Activated B cell treated with CpG ODN at 0.5 μM for 24 hours (primary cell): ENCODE measurements at places on chromosomes 4 and X. TPM values are rescaled to one million over a fixed set of nuclear protein-coding genes. Genes with fewer than 3 reads are reported as not detected.

- peaks cover 8% of the 10 kb centered on the region for H3K27me3 ChIP-seq
- no peak overlapping the region for H3K4me3 ChIP-seq
- H3K36me3 ChIP-seq, result no peaks in the 10 kb centered on the region
- DNase-seq, result no peak
- H3K27ac ChIP-seq, result no peak overlapping the region
Measured at GRCh38 chr4:158915683-158916241, 146.9 kb downstream of the FNIP2 start.

DNA sequence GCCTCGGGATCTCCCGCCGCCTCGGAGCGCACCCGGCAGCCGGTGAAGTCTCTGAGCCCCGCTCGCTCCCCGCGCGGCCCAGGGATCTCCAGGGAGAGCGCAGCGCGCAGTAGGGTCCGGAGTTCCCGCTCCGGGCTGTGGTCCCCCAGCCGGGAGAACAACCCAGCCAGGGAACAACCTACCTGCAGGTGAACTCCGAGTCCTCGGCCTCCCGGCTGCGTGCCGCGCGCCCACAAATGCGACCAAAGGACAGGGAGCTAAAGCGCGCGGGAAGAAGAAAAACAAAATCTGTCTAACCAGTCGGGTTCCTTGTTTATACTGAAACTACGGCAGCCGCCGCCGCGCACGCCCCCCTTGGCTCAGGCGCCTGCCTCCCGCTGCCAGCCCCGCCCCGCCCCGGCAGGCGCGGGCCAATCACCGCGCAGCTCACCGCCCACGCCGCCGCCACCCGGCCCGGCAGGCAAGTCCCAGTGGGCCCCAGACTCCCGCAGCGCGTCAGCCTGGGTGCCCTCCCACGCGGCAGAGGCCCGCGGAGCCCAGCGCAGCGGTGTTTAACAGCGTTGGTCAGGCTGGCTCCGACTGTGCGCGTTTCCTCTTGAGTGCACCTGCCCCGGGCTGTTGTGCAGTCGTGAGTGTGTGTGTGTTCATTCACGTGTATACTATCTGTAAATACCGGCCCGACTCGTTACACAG lies at the start of gene RASGEF1B:
TSS of gene RASGEF1B (minus strand) at position 320 of the 693 bp plus-strand sequence. CDS start 12,399 bp downstream, outside the sequence.
- H3K4me3 ChIP-seq, result peak within 1 kb of the TSS; percentile 92
- DNase-seq, result peak; percentile 97
- H3K27ac ChIP-seq, result peak within 1 kb of the TSS; percentile 97
- no peaks in the 10 kb centered on the region for H3K27me3 ChIP-seq
- H3K36me3 ChIP-seq, result peaks cover 19% of the 10 kb centered on the region
- peaks cover 53% of the 10 kb centered on the region for H3K4me1 ChIP-seq

GRCh38 chrX:18654875-18655836 lies 16.8 kb downstream of the RS1 start:
- H3K4me1 ChIP-seq, result no peaks in the 10 kb centered on the region
- no peaks in the 10 kb centered on the region for H3K36me3 ChIP-seq
- H3K4me3 ChIP-seq, result no peak overlapping the region
- no peaks in the 10 kb centered on the region for H3K27me3 ChIP-seq
- H3K27ac ChIP-seq, result no peak overlapping the region
- DNase-seq, result no peak

DNA sequence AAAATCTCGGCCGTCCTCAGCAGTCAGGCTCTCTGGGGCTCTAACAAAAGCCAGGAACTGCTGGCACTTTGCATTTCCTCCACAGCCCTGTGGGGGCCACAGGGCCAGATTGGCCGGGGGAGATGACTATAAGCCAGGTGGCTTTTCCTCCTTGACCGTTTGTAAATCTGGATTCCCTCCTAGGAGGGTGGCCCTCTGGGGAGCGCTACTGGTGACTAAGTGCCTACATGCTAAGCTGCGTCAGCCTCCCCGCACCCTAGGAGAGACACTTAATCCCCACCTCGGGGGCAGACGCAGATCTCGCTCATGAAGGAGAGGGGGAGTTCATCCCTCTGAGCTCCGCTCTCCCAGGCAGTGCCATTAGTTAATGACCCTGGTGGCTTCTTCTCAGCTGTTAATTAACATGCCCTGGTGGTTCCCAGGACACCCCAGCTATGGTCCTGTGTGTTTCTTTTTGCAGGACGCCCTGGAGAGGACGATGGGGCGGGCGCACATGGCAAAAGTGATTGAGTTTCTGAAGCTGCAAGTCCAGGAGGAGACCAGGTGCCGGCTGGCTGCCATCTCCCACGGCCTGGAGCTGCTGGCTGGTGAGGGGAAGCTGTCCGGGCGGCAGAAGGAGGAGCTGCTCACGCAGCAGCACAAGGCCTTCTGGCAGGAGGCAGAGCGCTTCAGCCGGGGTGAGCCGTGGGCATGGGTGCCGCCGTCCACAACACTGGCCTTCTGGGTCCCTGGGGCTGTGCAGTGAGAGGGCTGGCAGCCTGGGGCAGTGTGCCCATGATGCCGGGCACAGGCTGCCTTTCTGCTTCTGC lies 41.6 kb downstream of the EVC start:
- no peak overlapping the region for H3K27ac ChIP-seq
- H3K36me3 ChIP-seq, result no peaks in the 10 kb centered on the region
- no peak overlapping the region for H3K4me3 ChIP-seq
- DNase-seq, result no peak
- no peaks in the 10 kb centered on the region for H3K27me3 ChIP-seq

- no peaks in the 10 kb centered on the region for H3K27me3 ChIP-seq
- H3K4me1 ChIP-seq, result no peaks in the 10 kb centered on the region
- no peak overlapping the region for H3K27ac ChIP-seq
- no peak for DNase-seq
Measured at GRCh38 chr4:168699224-168699878, 202.5 kb downstream of the PALLD start.

GRCh38 chrX:9707306-9708033 lies 58.2 kb downstream of the GPR143 start:
- no peak overlapping the region for H3K27ac ChIP-seq
- peaks cover 12% of the 10 kb centered on the region for H3K4me1 ChIP-seq
- H3K27me3 ChIP-seq, result no peaks in the 10 kb centered on the region
- H3K4me3 ChIP-seq, result no peak overlapping the region

DNA sequence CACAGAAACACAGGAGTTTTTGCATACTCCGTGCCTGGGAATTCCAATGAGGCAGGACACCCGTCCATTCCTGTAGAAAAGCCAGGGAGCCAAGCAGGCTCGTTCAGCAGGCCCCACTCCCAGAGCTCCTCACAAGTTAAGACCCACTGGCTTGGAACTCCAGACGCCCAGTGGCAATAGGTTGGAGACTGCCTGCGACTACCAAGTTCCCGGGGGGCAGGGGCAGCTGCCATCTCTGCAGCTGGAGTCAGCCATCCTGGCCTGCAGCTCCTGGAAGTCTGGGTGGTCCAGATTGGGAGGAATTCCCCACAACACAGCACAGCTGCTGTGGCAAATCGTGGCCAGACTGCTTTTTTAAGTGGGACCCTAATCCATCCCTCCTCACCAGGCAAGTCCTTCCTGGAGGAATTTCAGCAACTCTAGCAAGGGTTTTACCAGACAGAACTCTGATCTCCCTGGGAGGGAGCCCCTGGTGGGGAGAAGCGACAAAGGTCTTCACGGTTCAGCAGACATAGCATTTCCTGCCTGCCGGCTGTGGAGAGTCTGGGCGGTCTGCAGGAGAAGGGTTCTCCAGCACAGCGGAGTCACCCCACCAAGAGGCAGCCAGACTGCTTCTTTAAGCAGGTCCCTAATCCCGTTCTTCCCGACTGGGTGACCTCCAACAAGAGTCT lies 231.9 kb downstream of the STPG2 start:
- no peaks in the 10 kb centered on the region for H3K27me3 ChIP-seq
- no peak overlapping the region for H3K4me3 ChIP-seq
- H3K27ac ChIP-seq, result no peak overlapping the region
- no peaks in the 10 kb centered on the region for H3K36me3 ChIP-seq

GRCh38 chr4:5044341-5044740 lies 6.9 kb upstream of the STK32B start:
- H3K4me1 ChIP-seq, result peaks cover 17% of the 10 kb centered on the region
- no peaks in the 10 kb centered on the region for H3K36me3 ChIP-seq
- peaks cover 34% of the 10 kb centered on the region for H3K27me3 ChIP-seq
- DNase-seq, result no peak
- no peak overlapping the region for H3K4me3 ChIP-seq

The TDO2 gene
- total RNA-seq, result not detected in 2 replicates

The MUC7 gene
- total RNA-seq, result not detected in 2 replicates
